ENCODE measurements at places on chromosomes 11 and 22. TPM values are rescaled to one million over a fixed set of nuclear protein-coding genes. Genes with fewer than 3 reads are reported as not detected.

The CRYBB2 gene
- total RNA-seq: not detected

DNA sequence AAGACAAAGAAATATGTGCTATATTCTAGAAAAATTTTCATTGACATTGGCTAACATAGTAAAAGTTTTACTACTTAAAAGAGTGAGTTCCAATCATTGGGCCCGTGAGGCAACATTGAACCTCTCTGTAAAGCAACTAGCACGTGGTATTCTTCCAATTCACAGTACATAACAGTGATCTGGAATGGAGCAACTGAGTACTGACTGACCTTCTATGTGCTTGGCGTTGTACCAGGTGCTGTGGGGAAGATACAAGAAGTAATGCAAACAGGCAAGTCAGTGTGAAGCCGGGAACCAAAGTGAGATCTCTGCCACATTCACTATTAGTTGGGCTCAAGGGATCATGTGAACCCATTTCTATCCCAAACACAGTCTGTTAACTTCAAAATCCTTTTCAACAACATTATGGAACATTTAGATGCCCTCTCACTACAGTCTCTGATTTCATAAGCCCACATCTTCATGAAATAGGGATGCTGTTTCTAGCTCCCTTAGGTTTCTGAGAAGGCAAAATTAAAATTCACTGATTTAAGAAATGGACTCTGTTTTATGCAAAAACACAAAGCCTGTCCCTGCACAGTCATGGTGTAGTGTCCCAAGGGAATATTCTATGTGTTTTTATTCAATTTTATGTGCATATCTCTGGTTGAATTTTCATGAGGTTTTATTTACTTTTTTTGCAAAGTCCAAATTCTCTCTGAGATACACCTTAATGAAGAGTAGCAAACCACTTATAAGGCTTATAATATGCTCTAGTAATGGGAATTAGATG is 61.8 kb upstream of the NCAM1 start:
- DNase-seq: no peak

- DNase-seq: no peak
These were observed 21.2 kb upstream of the OR10A5 start for GRCh38 chr11:6824136-6824823.

The TSG101 gene
- total RNA-seq: 50.8 TPM

DNA sequence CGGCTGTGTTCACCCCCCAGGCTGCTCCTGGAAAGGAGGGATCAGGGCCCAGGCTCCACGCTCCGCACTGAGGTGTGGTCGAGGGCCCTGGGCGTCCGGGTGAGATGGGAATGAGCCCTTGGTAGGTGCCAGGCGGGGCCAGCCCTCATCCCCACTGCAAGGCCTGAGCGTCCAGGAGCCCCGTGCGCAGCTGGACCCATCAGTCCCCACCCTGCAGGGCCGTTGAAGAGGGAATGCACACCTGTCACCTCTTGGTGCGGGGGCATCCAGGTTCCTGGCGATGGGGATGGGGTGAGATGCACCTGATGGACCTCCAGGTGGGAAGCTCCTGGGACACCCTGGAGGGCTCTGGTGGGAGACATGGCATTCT is 72.2 kb downstream of the KCNQ1 start:
- DNase-seq: no peak

The OR52A5 gene
- 0.11 TPM for total RNA-seq

GRCh38 chr11:19929147-19929546 is 216.5 kb downstream of the NAV2 start:
- DNase-seq: no peak

GRCh38 chr11:32213223-32213622 is 122.3 kb downstream of the RCN1 start:
- no peak for DNase-seq

GRCh38 chr11:117874910-117875381 is 1.5 kb downstream of the FXYD6 start:
- DNase-seq: no peak

DNA sequence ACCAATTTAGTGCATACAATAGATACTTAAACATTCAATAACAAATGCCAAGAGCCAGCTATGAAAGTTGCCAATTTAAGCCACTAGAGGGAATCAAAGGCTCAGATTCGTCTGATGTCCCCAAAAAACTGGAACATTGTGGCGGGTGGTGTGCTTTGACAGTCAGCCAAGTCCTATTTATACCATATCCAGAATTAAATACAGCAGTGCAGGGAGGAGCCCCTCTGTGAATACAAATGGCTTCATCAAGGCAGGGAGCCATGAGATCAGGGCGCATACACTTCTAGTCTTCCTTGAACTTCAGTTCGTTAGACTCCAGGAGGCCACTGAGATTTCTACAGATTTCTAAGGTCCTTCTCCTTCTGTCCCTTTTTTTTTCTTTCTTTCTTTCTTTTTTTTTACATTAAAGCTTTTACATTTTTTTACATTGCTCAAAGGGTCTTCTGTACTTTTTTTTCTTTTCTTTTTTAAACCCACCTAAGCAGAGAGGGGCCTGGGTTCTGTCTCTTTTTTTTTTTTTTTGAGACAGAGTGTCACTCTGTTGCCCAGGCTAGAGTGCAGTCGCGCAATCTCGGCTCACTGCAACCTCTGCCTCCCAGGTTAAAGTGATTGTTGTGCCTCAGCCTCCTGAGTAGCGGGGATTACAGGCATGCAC is 41.5 kb upstream of the HSPA8 start:
- no peak for DNase-seq

- DNase-seq: no peak
These were observed 1.0 kb downstream of the ADSL start for GRCh38 chr22:40347300-40347699.

The P2RY2 gene
- 1.2 TPM for total RNA-seq

The GRIA4 gene
- total RNA-seq: 18.8 TPM

The POU2AF3 gene
- 1.6 TPM for total RNA-seq

The NXPE2 gene
- not detected for total RNA-seq

The ELFN2 gene
- total RNA-seq: 0.63 TPM

DNA sequence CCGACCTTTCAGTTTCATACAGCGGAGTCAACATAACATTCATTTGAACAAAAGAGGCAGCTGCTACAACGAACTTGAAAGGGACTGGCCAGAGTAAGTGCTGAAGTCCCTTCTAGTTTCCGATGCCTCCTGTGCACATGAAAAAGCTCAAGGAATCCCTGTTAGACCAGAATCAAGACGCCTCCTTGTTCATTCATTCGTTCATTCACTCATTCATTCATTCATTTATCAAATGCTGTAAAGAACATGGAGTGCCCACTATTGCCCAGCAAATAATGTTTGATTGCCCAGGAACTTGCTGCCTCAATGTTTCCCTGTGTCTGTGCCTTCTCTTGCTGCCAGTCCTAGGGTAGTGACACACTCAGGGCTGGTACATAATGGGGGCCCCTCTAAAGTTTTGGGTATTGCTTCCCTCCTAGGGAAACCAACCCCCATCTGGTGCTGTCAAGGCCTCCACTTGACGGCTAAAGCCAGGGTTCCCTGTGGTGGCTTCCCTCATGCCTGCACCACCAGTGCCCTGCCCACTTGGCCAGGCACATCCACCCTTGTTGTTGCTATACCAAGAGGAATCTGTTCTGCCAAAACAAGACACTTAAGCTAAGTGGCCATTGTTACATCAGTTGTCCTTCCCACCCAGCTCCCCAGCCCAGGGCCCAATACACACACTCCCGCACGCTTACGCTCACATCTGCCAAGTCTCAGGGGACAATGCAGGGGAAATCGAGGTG is 3.8 kb downstream of the TMPRSS13 start:
- no peak for DNase-seq

The XNDC1N gene
- total RNA-seq: 10.2 TPM

The SPDYC gene
- total RNA-seq: not detected

GRCh38 chr11:91248199-91248807 is 976.3 kb upstream of the FAT3 start:
- no peak for DNase-seq

The DDI1 gene
- not detected for total RNA-seq

GRCh38 chr22:46788441-46789172 is 26.2 kb downstream of the TBC1D22A start:
- DNase-seq: no peak

The ABTB2 gene
- 10.2 TPM for total RNA-seq

- no peak for DNase-seq
These were observed 9.9 kb downstream of the MICAL2 start for GRCh38 chr11:12120031-12121008.

The TRIM49D2 gene
- not detected for total RNA-seq

- DNase-seq: peak; percentile 71
These were observed 18.1 kb upstream of the BDNF start for GRCh38 chr11:27718346-27718862.

The CPSF7 gene
- total RNA-seq: 96.7 TPM

GRCh38 chr11:47775240-47775869 is 8.2 kb upstream of the FNBP4 start:
- DNase-seq: no peak

GRCh38 chr11:18650859-18651557 is 16.9 kb upstream of the SPTY2D1 start:
- peak; percentile 66 for DNase-seq

- DNase-seq: no peak
These were observed 7.4 kb downstream of the ETS1 start for GRCh38 chr11:128579798-128580504.

The APOL4 gene
- not detected for total RNA-seq

The PIWIL4 gene
- total RNA-seq: 0.52 TPM

DNA sequence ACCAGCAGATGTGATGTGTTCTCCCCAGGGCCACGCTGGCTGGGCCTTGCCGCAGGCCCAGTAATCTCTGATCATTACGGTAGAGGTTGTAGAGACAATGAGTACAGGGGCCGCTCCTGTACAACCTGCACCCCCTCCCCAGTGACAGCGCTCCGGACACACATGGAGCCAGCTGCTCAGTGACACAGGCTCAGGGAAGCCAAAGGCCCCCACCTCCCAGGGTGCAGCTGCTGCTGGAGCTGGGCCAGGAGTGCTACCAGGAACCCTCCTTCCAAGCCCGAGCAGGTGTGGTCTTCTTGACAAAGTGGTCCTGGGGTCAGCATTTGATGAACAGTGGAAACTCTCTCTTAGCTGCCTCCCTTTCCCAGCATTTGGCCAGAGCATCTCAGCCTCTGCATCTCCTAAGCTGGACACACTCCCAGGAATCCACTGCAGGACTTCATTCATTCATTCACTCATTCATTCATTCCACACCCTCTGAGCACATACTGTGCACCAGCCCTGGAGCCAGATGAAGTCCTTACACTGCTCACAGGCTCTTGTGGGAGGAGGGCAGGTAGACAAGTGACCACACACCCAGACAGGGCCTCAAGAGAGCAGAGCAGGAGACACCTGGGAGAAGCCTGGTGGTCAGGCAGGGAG is 49.6 kb upstream of the MPEG1 start:
- DNase-seq: no peak

The NOX4 gene
- 2.3 TPM for total RNA-seq

The SCO2 gene
- total RNA-seq: not detected

DNA sequence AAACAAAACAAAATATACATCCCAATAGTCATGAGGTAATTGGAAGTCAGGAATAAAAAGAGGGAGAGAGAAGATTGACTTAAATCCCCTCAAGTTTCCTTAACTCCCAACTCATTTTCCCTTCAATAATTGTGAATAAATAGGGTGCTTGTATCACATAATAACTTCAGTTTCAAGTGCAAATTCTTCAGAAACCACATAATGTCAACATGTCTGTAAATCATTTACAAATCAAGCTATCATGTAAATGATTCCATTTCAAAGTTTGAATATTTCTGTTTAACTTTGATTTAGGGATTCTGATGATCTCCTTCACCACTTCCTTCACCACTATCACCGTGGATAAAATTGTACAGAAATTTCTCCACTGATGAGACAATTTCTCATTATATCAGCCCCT is 23.2 kb downstream of the CASP5 start:
- no peak for DNase-seq

- no peak for DNase-seq
These were observed 13.3 kb upstream of the SH3BP1 start for GRCh38 chr22:37626144-37626543.

DNA sequence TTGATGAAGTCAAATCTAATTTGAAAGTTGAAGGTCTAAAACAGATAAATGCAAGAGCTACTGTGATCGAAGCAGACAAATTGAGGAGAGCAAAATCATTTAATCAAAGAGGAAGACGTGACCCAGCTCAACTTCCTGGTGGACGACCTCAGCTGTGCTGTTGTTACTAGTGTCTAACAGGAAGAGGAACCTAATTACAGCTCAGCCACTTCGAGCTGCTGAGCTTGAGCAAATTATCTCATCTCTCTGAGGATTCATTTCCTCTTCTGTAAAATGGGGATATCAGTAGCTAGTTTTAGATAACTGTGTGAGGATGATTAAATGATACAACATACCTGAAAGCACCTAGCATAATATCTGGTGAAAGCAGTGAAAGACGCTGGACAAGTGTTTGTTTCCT is 48.6 kb upstream of the OLFML1 start:
- no peak for DNase-seq

GRCh38 chr22:39690881-39691605 is 120.5 kb downstream of the CACNA1I start:
- no peak for DNase-seq

GRCh38 chr22:19918332-19919106 is 23.1 kb upstream of the COMT start:
- no peak for DNase-seq

- no peak for DNase-seq
These were observed 630.3 kb downstream of the TBC1D22A start for GRCh38 chr22:47392729-47393128.

The ANKK1 gene
- total RNA-seq: not detected

DNA sequence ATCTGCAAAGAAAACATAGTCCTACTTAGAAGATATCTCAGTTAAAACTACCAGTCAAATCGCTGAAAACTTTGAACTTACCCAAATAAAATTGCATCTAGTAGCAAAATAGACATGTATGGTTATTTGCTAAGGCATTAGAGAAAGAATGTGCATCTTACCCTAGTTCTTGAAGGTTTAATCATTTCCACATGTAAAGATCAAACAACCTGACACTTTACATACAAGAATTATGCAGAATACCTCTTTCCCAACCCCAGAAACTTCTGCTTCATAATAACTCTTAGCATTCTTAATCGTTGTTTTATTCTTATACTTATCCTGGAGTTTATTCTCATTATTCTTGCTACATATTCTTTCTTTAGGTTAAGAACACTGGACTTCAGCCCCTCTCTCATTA is 9.9 kb downstream of the OR5AP2 start:
- DNase-seq: no peak

DNA sequence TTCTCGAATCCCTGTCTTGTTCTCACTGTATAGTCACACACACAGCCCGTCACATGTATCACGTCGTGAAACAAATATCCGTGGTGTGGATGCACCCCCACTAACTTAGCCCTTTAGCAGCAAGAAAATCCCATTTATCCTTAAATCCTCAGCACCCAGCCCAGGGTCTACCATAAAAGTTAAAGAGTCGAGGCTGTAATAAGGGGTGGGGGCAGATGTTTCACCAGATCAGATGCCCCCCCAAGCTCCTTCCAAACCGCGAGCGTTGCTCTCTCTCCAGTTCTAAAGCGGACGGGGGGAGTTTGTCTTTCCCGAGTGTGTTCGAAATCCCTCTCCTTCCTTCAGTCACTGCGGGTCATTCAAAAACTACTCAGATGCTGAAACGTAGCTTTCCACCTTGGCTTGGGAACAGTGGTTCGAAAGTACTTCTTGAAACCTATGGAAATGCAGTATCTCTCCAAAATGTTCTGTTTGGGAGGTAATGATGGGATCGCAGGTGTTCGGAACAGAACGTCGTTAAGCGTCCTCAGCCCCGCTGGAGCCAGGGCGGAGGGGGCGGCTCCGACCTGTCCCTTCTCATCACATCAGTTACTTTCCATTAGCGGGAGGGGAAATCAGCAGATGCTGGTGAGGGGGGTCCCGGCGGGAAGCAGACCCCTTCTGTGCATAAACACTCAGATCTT is 156.2 kb downstream of the BRD1 start:
- DNase-seq: no peak

GRCh38 chr11:93059117-93059957 is 89.9 kb downstream of the MTNR1B start:
- DNase-seq: no peak
